Activated T-cell treated with anti-CD3 and anti-CD28 coated beads, Interleukin-2, amount 50 U/mL, for 4 hours (primary cell): ENCODE measurements at places on chromosomes 7 and 10.
A peak's percentile ranks its signal among the peaks of the same experiment; 100 is the strongest.

GRCh38 chr10:93267521-93267920 lies 193.8 kb downstream of the CYP26A1 start:
- no peak for DNase-seq

GRCh38 chr7:135210888-135211178 lies 493 bp downstream of the WDR91 start:
- DNase-seq, result no peak

DNA sequence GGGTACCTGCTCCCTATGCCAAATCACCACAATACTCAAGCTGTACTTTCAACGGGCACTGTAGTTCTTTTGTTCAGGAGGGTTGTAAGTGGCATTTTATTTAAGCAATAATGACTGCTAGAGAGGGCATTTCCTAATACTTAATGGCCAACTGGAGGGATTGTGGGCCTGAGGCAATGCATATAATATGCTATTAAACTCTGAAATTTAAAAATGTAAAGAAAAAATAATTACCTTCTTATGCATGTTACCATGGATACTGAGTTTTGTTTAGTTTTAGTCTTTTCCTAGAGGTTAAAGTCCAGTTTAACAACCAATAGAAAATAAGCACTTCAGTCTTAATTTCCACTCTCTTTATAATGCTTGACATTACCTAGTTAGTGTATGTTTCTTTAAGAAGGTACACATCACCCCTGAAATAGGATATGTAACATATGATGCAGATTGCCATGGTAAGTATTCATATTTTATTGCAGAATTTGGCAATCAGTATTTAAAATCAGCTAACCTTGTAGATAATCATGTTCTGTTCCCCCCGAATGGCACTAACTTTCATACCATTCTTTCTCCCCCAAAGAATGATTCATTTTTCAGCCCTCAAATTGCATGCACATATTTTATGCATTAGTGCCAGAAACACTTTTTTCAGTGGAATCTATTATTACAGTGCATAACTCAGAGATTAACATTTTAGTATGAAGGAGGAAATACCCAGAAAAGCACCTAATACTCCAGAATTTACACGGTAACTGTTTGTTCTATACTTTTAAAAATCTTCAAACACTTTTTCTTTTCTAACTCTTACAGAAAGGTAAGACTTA lies 90.3 kb upstream of the ZNF438 start:
- DNase-seq, result no peak

GRCh38 chr7:98808751-98809460 lies 60.9 kb downstream of the TMEM130 start:
- DNase-seq, result no peak

GRCh38 chr7:81846398-81846797 lies 76.6 kb upstream of the HGF start:
- DNase-seq, result no peak

DNA sequence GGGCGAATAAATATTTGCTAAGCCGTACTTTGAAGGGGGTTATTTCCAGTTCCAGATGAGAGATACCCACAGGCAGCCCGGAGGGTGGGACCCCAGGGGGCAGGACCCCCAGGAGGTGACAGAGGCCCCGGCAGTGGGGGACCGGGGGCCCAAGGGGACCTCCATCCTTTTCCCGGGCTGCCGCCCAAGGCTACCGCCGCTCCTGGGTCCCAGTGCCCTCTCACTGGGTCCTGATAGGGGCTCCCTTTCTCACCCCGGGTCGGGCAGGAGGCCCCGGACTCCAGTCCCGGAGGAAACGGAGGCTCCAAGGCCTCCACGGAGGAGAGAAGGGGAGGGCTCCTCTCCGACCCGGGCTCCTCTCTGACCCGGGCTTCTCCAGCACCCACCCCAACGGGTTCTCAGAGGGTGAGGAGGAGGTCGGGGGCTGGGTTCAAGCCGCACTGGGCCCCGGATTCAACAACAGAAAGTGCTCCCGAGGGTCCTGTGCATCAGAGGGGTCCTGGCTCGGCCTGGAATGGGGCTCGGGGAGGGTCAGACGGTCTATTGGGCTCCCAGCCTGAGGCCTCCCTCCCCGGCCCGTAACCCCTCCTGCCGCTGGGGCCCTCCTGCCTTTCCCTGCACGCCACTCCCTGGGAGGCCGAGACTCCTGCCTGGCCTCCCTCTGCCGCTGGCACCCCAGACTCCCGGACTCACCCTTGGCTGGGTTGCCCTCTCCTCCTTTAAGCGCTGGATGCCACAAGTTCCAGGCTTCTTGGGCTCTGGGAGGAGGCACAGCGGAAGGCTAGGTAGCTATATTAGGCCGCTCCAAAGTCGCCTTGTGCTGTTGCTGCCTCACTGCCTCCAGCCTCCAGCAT lies 62.5 kb downstream of the ZNF37A start:
- DNase-seq, result no peak

- DNase-seq, result no peak
Observed at GRCh38 chr10:103192089-103192450, 1.0 kb downstream of the NT5C2 start.

DNA sequence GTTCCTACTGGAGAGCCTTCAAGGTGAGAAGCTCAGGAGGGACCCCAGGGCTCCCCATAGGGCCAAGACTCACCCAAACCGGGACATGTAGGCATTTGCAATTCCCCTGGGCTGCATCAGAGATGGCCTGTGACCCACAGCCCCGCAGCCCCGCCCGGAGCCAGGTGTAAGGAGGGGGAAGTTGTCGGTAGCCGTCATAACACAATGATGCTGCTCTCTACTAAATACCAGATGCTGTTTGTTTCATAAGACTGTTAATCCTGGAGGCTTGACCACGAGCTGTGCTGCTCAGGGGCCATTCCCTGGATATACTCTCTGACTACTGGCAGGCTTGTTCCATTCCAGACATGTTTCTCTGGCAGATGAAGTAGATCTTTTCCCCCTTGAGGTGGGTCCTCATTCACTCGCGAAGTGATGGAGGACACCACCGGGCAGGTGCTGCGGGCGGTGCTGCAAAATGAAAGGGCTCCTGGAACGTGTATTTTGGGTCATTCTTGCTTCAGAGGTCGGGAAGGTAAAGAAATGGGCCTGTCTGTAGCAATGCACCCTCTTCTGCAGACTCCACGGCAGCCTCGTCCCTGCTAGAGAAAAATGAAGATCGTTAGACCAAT lies 61.1 kb downstream of the MKI67 start:
- no peak for DNase-seq

DNA sequence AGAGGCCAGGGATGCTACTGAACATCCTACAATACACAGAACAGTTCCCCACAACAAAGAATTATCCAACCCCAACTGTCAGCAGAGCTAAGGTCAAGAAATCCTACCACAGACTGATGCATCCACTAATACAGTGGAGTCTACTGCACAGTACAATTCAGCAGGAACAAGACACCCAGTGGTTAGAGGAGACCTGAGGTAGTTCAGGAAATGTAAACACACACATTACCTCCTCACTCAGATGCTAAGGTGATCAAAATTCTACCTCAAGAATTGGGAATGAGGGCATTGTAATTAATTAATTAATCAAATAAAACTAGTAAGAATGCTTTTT lies 91.4 kb downstream of the ZFAND4 start:
- DNase-seq, result no peak

DNA sequence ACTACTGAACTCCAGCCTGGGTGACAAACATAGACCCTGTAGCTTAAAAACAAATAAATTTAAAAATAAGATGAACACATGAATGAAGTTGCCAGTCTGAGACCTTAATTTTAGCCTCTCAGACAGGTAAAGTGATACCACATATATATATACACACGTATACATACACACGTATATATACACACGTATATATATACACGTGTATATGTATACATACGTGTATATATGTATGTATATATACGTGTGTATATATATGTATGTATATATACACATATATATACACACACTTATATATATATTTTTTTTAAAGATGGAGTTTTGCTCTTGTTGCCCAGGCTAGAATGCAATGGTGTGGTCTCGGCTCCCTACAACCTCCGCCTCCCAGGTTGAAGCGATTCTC lies 62.7 kb downstream of the UBE2H start:
- DNase-seq, result no peak

GRCh38 chr7:125241548-125241947 lies 311.9 kb upstream of the POT1 start:
- no peak for DNase-seq

GRCh38 chr10:98478430-98479222 lies 31.9 kb upstream of the HPS1 start:
- no peak for DNase-seq

DNA sequence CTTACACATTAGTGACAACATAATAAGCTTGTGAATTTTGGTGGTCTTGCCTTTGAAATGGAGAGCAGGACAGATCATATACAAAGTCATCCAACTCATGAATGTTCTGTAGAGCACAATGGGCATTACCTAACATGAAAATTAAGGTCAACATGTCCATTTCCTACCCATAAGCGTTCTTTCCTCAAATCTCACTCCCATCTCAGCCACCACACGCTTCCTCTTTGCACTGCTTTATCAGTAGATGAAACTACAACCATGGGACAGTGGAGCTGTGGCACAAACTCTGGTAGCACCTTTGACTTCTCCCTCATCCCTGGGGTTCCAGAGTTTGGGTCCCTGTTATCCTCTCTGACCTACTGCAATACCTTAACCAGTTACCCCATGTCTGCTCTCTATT lies 2.2 kb downstream of the PON2 start:
- no peak for DNase-seq

DNA sequence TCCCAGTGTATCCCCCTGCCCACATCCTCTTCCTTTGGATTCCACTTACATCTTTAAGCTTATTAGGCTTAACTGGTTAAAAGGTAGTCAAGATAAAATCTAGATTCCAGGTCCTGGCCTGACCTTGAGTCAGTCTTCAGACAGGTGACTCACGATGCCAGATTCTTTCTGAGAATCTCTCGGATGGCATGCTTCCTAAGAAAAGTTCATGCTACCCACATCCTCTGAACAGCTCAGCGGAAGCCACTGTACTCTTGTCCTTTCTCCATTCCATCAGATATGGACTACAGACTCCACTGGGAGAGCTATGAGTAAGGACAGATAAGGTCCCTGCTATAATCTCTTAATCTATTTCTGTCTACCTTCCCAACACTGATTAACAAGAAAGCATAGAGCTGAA lies 43.4 kb downstream of the DNMBP start:
- no peak for DNase-seq

DNA sequence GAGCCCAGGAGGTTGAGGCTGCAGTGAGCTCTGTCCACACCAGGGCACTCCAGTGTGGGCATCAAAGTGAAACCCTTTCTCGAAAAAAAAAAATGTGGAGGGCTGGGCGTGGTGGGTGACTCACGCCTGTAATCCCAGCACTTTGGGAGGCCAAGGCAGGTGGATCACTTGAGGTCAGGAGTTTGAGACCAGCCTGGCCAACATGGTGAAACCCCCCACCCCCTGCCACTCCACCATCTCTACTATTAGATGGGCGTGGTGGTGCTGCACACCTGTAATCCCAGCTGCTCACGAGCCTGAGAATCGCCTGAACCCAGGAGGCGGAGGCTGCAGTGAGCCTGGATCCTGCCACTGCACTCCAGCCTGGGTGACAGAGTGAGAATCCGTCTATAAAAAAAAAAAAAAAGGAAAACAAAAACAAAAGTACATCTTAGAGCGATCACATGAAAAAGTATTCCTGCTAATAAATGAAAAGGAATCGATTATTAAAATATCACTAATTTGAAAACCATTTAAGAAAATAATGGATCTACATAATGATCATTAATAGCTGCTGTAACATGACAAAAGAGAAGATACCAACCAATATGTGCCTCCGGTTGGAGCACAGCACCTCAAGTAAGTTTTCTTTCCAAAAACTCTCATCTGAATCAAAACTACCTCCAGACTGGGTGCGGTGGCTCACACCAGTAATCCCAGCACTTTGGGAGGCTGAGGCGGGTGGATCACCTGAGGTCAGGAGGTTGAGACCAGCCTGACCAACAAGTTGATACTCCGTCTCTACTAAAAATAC lies 4.9 kb downstream of the HNRNPF start:
- DNase-seq, result no peak

GRCh38 chr7:112421666-112422486 lies 28.4 kb upstream of the IFRD1 start:
- DNase-seq, result no peak

- no peak for DNase-seq
Observed at GRCh38 chr7:517774-518629, 1.6 kb downstream of the PDGFA start.

DNA sequence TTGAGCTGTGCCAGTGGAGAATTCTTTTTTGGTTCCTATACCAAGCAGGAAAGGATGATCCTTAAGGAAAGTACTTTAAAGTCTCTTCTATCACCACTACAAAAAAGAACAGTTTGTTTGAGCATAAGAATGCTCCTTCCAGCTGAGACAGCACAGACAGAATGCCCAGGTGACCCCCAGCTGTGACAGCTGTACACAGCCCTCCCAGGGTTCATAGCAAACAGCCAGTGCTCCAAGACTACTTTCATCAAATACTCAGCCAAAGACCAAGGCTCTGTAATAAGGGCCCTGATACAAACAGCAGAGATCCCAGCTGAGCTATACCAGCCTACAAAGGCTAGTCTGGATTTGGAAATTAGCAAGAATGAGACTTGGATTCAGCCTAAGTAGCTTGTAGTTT lies 65.7 kb downstream of the NXPH1 start:
- DNase-seq, result no peak

GRCh38 chr10:36676321-36676720 lies 449.1 kb upstream of the ANKRD30A start:
- no peak for DNase-seq

DNA sequence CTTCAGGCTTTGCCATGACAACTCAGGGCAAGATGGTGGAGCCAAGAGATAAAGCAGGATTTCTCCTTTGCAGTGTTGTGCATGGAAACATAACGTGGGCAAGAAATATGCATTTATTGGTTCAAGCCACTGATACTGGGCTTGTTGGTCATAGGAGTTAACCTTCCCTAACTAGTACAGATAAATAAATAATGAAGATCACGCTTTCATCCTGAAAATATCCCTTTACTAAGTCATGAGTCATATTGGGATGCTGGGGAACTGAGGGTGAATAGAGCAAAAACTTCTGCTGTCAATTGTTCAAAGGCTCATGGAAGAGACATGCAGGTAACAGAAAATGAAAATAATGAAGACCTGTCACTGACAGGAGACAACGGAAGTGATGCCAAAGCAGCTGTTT lies 55.5 kb downstream of the TES start:
- DNase-seq, result no peak

DNA sequence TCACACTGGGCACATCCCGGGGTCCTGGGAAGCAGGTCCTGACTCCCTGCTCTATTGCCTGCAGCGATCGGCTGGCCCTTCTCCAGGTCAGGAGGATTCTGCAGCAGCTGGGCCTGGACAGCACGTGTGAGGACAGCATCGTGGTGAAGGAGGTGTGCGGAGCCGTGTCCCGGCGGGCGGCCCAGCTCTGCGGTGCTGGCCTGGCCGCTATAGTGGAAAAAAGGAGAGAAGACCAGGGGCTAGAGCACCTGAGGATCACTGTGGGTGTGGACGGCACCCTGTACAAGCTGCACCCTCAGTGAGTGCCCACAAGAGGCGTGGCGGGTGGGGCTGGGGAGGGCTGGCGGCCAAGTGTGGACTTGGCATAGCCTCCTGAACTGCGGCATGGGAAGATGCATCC lies 12.8 kb upstream of the HK1 start:
- no peak for DNase-seq

GRCh38 chr7:134016223-134016941 lies 110.8 kb upstream of the LRGUK start:
- no peak for DNase-seq

GRCh38 chr10:109237050-109237449 lies 686.3 kb downstream of the XPNPEP1 start:
- no peak for DNase-seq

GRCh38 chr7:90595801-90596670 lies at the start of gene CDK14:
Gene CDK14, plus strand, starts transcription at chr7:90596321. Its CDS starts 307 bp downstream, at chr7:90596628.
- peak; percentile 5 for DNase-seq
